ENCODE measurements at places on chromosomes 4 and X.

- DNase-seq = no peak
Observed at GRCh38 chrX:40157228-40158035, 59.7 kb upstream of the BCOR start.

- no peak for DNase-seq
Observed at GRCh38 chr4:61580721-61581377, 380.7 kb downstream of the ADGRL3 start.

DNA sequence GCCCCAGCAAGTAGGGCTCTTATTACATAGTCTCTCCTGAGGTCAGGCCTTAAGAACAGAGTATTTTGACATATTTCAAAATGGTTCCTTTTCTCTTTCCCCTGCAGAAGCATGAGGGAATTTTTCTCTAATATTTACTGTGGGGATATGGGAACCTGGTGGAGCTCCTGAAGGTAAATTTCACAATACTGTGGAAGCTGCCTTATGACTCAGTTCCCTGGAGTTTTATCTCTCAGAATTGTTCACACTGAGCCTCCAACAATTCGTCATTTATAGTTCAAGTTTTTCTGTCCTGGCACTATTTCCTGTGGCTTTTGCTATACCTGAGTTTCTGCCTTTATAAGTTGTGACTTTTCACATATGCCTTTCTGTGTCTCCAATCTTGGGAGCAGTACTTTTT lies 607.2 kb upstream of the NDST4 start:
- DNase-seq = no peak

DNA sequence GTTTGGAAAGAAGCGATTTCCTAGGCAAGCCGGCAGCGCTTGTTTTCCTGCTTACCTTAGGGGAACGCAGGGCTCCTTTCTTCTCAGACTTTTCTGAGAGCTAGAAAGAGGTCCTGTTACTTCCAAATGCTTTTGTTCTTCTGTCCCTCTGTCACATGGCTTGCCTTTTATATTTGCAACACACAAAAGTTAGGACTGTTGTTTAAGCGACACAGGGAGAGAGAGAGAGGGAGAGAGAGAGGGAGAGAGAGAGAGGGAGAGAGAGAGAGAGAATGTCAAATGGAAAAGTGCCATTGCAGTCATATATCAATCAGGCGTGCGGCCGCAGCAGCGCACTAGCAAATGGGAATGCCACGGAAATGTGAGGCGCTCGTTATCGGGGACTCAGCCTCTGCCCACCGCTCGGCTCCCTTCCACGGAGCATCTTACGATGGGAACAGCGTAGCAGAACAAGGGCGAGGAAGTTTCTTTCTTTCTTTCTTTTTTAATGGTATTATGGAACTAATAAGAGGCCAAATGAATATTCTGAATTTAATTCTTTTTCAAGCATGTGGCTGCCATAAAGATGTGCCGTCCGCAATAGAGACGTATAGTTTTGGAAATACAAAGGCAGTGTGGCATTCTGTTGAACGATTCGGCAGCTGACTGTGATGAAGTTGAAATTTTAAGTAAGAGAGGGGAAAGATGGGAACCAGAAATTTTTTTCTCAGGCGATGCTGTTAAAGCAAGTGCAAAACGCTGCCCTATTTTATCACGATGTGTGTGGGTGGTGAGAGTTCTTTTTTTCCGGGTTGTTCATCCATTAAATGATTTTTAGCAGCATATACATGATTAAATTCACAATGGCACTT lies at the start of gene NDP:
Gene NDP (minus strand): TSS at position 142 of the 851 bp plus-strand sequence. CDS start 14,745 bp downstream, outside the sequence.
- DNase-seq = no peak

- no peak for DNase-seq
Observed at GRCh38 chr4:1194010-1194900, 21.9 kb upstream of the SPON2 start.

- no peak for DNase-seq
Observed at GRCh38 chr4:25448379-25449109, 71.5 kb downstream of the ANAPC4 start.

DNA sequence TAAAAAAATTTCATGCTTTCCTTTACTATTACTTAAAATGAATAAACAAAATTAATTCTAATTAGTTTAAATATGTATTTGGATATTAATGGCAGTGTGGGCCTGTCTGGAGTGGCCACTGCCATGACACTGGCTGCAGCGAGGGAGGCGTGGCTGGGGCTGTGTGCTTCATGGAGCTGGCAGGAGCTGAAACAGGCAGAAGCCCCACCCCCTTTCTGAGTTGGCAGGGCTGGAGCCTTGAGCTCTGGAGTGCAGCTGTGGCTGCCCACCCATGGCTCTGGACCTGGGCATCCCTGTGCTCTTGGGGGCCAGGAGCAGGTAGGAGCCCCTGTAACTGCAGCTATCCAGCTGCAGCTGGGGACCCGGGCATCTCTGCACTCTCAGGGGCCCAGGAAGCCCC lies 8.2 kb upstream of the HSD17B11 start:
- no peak for DNase-seq

GRCh38 chr4:2685541-2685940 lies 70.6 kb downstream of the TNIP2 start:
- DNase-seq = no peak

- peak; percentile 74 for DNase-seq
Observed at GRCh38 chr4:26218677-26219605, 101.9 kb upstream of the RBPJ start.

DNA sequence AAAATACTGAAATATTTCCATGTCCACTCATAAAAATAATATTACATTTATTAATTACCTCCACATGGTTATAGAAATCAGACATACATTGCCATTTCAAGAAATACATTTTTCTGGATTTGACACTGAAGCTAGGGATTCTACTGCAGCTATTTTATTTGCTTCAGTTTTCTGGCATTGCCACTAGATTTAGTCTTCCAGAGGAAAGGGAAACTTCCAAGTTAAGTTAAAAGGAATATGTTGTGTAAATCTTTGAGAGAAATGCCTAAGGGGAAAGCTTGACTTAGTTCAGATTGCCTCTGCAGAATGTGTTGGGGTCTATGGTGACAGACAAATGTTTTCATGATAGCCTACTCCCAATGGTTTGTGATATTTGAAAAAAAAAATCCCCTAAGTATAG lies 1631.3 kb downstream of the PCDH18 start:
- no peak for DNase-seq

DNA sequence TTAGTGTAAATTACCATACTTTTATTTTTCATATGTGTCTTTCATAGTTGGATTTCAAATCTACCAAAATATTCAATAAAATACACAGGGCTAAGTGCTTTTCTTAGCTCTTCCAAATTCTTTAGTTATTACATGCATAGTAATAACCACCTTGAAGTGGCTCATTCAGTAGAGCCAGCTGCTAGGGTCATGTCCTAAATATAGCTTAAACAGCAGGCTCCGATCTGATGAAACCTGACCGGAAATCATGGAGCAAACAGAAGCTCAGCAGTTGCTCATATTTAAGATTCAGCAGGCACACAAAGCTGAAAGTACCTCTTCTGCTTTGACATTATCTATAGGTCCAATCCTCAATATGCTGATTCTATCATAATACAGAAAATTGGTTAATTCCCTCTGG lies 1470.4 kb downstream of the ADGRL3 start:
- DNase-seq = no peak

DNA sequence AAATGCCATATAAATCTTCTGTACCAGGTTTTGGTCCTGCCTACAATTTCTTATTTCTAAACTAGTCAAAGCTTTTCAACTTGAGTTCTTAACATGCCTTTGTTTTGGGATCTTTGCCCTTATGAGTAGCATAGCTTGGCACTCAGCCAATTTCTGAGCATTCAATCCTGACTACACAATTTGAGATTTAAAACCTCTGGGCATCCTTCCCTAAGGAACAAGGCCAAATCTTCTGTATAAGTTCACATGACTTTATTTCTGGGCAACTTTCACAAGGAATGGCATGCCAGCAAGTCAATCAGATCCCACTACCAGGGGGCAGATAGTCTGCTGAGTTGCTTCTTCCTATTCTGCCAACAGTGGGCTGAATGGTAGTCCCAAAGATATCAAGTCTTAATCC lies 254.2 kb downstream of the ADAMTS3 start:
- DNase-seq = no peak

GRCh38 chrX:29453333-29453732 lies 762.0 kb upstream of the MAGEB2 start:
- DNase-seq = no peak

DNA sequence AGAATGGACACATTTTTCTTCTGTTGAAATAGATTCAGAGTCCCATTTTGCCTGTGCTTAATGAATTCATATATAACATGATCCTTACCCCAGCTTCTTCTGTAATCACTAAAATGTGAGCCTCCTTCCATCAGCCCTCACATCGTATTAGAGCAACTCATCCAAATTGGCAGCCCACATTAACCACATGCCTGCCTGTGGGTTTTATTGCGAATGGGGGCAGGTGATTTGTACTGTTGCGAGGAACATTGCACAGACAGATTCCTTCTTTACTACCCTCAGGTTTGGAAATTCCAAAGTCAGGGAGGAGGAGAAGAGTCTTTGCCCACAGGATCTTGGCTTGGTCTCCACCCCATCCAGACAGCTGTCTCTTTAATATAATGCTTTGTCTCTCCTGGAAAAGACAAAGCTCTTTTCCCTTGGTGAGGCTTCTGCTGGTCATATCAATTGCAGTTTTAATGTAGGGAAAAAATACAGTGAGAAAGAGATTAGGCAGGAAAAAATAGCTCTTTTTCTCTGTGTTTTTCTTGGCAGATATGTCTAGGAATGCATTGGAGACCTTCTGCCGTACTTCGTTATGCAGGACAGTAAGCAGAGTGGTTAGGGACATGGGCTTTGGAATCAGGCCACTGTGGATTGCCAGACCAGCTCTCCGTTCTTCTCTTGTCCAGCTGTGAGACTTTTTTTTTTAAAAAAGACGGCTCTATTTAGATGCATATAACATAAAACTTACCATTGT lies 371.2 kb downstream of the AFF2 start:
- no peak for DNase-seq

DNA sequence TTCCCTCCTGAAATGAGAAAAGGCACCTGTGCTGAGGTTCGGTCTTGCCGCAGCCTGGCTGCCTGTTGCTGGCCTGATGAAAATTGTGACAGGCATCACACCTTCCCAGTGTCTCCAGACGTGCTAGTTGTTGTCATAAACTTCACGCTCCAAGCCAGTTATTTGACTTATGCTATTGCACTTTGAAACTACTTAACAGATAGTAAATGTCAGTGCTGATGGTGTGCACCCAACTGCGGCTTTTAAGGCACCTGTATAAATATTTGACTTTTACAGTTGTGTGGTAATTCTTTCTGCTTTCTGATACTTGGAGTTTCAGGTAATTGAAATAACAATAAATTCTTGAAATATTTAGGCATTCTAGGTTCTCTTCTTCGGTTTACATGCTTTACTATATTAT lies 1.8 kb downstream of the WWC2 start:
- no peak for DNase-seq

GRCh38 chr4:32249040-32249439 lies 1528.9 kb downstream of the PCDH7 start:
- no peak for DNase-seq

DNA sequence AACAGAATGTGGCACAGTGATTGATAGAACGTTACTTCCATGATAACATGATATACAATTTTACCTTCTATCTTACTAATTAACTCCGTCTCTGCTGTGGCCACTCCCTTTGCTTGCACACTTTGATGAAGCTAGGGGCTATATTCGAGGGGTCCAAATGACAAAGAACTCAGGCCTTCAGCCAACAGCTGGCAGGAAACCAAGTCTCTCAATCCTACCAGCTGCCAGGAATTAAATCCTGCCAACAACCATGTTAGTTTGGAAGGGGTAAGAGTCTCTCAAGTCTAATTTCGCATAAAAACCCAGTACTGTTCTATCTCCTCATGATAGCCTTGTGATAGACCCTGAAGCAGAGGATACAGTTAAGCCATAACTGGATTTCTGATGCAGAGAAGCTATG lies 1122.9 kb upstream of the PCDH10 start:
- no peak for DNase-seq

- peak; percentile 47 for DNase-seq
Observed at GRCh38 chr4:16843831-16844508, 54.5 kb downstream of the LDB2 start.

- DNase-seq = peak; percentile 43
Observed at GRCh38 chr4:75916091-75916661, 13.9 kb upstream of the PPEF2 start.

DNA sequence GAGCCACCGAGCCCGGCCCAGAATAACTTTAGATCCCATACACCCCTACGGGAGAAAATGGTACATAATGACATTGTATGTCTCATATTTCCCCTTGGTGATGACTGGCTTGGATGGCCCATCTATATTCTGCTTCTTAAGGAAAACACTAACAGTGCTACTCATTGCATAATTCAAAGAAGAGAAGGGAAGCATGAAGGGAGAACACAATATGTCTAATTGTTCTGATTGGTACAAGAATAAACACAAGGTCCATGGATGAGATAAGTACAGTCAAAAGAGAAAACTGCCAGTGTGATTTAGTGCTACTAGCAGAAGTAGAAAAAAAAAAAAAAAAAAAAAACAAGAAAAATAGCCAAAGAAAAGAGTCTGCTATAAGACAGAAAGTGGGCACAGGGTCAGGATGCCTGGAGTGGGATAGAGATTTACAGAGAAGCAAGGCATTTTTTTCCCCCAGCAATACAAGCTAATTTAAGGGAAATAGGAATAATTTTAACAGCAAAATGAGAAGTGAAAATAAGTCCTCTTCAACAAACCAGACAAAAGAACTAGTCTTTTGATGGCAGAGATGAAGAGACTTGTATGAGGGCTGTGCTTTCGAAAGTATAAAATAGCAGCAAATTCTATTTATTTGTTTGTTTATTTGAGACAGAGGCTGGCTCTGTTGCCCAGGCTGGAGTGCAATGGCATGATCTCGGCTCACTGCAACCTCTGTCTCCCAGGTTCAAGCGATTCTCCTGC lies 96.5 kb upstream of the MAP3K15 start:
- peak; percentile 4 for DNase-seq

- no peak for DNase-seq
Observed at GRCh38 chr4:173765751-173766150, 235.7 kb upstream of the HAND2 start.

DNA sequence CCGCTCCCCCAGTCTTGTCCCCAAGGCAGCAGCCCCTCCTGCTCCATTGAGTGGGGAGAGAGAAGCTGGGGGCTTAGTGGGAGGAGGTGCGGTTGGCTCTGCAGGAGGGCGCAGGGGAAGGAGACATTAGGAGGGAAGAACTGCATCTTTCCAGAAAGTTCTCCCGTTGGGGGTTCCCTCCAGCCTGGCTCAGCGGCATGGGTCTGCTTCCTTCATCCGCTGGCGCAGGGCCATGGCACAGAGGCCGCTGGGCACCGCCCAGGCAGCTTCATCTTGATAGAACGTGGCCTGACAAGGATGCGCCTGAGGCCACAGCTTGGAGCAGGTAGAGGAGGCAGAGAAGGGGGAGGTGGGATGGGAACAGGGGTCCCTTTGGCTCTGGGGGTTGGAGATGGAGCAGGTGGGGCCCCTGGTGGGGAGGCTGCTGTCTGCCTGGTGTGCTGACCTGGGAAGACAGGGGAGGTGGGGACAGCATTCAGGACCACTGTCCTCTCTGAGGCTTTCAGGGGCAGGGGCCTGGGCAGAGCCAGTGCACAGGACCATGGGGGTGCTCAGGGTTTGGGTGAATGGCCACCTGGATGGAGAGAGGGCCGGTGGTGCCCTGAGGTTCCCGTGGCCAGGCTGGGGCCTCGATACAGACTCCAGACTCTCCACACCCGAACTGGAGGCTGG lies 12.1 kb downstream of the DOK7 start:
- no peak for DNase-seq
